ENCODE measurements at places on chromosomes 7 and 10.

DNA sequence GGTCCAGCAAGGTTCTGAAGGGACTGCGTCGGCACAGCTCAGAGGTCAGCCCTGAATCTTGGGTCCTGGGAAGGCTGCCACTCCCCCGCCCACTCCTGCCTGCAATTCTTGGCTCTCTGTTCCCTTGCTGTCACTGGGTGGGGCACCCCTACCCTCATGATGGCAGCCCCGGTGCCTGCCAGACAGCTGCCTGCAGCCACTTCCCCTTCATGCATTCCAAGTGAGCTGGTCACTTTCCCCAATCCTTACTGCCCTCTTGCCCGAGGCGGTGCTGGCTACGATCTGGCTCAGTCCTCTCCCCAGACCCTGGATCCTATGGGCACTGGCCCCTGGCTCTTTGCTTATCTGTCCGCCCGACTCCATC lies 14.2 kb downstream of the MYL10 start:
- no peak for DNase-seq

GRCh38 chr10:70320751-70321150 lies 36.9 kb upstream of the NPFFR1 start:
- no peak for DNase-seq

DNA sequence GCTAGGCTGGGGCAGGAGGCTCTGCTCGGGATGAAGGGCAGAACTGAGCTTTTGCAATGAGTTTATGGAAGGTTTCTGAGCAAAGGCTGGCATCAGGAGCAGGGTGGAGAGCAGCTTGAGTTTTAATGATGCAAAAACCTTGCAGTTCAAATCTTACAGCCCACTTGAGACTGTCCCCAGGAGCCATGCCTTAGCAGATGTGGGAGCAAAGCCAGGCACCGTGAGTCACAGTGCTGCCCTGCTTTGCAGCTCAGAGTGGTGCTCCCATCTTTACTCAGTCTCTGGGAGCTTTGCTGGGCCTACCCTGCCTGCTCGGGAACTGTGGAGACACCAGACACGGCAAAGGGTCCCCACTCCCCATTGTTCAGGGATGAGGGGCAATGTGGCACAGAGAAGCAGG lies 122.4 kb upstream of the NPS start:
- DNase-seq = no peak

- no peak for DNase-seq
Measured at GRCh38 chr10:25683344-25683743, 250.7 kb upstream of the MYO3A start.

- DNase-seq = no peak
Measured at GRCh38 chr10:19918794-19919193, 102.6 kb downstream of the PLXDC2 start.

DNA sequence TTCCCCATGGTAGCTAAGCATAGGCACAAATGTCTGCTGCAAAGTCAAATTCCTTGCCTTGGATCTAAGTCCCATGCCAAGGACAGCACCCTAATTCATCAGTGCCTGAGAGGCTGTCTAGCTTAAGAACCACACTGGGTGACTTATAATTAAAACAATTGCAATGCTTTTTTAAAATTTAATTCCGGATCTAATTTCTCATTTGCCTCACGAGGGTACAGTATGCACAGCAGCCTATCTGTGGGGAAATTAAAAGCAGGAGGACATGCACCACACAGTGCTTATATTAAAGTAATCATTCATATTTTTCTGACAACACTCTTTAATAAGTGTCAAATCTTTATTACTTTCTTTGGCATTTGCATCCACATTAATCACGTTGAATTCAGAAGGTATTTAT lies 378.8 kb downstream of the GPAM start:
- no peak for DNase-seq

DNA sequence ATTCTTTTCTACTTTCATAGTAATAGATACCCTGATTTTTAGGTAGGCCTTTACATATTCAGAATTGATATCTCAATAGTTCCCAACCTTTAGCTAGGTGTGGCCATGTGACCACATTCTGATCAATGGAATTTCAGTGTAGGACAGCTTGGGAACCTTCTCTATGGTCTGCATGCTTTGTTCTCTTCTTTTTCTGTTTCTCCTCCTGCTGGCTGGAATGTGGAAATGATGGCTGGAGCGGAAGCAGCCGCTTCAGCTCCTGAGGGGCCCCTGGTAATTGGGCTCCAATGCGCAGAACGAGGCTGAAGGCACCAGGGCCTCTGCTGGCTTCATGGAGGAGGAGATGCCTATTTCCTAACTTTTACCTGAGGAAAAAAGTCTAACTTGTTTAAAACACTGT lies 152.6 kb downstream of the ZMYND11 start:
- no peak for DNase-seq

GRCh38 chr10:60260321-60260720 lies 129.4 kb downstream of the ANK3 start:
- DNase-seq = no peak

- no peak for DNase-seq
Measured at GRCh38 chr10:127926455-127926854, 19.6 kb downstream of the PTPRE start.

DNA sequence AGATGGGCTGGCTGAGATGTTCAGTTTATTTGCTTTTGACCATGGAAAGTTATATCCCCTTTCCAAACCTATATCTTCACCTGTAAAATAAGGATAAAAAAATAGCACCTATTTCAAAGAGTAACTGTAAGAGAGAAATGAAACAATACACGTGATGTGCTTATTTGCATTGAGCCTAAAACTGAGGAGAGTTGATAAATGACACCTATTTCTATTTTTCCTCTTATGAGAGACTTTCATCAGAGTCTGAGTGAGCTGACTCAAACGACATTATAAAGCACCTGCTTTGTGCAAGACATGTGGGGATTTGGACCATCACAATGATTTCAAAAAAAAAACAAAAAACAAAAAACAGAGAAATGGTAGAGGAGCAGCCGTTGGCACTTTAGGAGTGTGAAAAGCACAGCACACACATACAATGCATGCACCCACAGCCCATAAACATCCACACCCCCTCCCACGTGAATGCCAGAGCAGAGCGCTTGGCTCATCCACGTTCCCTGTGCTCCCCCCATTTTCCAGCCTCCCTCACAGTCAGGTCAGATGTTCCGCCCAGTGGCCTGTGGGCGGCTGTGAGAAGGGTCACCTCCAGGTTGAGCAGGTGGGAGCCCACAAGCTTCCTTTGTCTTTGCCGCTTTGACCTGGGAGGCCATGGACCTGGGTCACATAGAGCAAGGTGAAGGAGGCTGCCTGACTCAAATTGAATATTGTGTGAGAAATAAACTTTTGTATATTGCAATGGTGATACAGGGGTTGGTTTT lies 253.2 kb upstream of the ZNF32 start:
- no peak for DNase-seq

- no peak for DNase-seq
Measured at GRCh38 chr10:113879691-113880090, 25.2 kb downstream of the NHLRC2 start.

- DNase-seq = no peak
Measured at GRCh38 chr7:150524018-150524417, 9.3 kb downstream of the GIMAP7 start.

- no peak for DNase-seq
Measured at GRCh38 chr7:102918845-102919244, 6.0 kb downstream of the LRRC17 start.

DNA sequence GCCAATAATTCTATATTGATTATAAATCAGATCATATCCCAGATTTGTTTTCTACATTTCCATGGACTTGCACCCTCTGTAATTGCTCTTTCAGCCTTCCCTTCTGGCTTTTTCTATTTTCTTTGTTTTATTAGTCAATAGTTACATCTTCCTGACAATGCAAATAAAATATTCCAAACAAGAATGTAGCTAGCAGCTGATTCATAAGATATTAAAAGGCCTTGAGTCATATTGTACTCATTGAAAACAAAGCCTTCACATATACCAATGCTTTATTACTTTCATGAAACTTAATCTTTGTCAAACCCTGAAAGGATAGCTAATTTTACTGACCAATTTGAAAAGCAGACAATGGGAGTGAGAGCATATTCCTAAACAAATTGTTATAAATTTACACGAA lies 10.7 kb upstream of the SFMBT2 start:
- no peak for DNase-seq

DNA sequence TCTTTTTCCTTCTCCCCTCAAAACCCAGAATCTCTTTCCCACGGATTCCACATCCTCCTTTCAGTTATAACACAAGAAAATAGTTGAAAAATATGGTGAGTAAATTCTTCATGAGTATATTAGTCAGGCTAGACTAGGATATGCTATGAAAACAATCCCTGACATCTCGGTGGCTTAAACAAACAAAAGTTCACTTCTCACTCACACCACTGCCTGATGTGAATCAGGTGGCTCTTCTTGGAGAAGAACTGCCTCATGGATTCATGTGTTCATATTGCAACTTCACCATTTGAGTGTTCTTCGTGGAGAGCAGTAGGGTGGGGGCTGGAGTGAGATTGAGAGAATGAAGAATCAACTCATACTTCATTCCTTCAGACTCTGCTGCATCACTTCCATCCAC lies 204.1 kb downstream of the PHF14 start:
- DNase-seq = no peak

Measured in stimulated activated CD8-positive, alpha-beta memory T cell treated with anti-CD3 and anti-CD28 coated beads, Interleukin-15, amount 100 ng/mL, for 4 hours (primary cell).